GM18507 (cell line): ENCODE measurements at places on chromosomes 1 and 21.

DNA sequence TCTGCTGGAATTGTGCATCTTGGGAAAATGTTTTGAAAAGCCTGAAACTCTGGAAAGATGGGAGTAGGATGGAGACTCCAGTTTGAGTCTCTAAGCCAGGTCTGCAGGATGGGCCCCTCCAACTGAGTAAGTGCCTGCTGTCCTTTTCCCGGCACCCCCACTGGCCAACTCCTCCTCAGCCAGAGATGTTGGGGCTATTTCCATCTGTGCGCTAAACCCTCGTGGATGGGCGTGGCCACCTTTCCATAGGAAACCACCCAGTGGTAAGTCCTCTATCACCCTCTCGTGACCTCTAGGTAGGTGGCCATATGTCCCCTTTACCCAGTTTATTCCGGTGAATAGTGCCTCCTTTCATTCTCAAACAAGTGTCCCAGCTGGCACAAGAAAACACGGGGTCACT is 250.9 kb downstream of the TOMM20 start:
- no peak for DNase-seq

DNA sequence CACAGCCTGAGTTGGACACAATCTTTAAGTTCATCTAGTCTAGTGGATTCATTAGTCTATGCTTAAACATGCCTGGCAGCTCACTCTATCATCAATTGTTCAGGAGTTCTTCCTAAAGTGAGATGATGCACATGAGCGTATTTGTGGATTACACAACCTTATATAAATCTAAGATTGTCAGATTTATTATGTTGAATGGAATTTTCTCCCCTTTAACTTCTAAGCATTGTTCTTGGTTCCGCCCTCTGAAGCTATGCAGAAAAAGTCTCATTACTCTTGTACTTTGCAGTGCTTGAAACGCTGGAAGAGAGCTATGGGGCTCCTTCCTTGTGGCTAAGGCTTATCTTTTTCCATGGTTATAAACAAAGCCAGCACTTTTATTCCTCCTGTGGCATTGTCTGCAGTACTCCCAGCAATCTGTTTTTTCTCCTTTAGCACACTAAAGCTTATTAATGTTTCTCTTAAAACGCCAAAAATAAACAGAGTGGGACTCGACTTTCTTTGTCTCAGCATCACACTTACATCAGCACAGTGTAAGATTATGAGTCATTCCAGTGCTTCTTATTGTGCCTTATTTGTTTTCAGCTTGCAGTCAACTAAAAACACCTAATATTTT is 316.8 kb upstream of the CAMK1G start:
- no peak for DNase-seq

DNA sequence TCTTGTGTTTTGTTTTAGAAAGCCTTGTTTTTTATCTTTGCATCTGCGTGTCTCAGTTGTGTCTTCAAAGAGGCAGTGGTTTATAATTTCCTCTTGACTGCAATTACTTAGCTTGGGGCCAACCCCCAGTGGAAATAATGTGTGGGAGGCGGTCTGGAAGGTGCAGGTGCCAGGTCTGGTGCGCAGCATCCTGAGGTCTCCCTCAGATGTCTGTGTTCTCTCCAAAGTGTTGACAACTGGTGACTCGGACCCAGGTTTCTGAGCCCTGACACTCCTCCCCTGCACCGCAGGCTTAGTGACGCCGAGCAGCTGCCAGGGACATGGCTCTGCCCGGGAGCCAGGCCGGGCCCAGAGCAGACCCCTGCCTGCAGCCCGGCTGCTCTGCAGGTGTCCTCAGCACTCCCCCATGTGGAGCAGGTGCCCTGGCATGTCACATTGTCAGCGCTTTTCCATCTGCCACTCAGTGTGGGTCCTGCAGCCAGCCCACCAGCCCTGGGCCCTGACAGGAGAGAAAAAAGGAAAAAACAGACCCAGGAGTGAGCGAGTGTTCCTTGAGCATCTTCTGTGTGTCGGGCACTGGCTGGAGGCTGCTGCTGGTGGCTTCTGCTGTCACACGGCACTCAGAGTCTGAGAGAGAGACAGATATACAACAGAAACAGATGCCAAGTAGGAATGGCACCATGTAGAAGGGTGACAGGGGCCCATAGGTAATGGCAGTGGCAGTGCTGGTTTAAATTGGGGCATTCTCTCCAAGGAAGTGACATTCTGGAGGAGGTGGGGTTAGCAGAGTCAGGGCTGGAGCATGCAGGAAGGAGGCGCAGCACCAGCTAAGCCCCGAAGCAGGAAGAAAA is 24.8 kb upstream of the SELENON start:
- DNase-seq = no peak

DNA sequence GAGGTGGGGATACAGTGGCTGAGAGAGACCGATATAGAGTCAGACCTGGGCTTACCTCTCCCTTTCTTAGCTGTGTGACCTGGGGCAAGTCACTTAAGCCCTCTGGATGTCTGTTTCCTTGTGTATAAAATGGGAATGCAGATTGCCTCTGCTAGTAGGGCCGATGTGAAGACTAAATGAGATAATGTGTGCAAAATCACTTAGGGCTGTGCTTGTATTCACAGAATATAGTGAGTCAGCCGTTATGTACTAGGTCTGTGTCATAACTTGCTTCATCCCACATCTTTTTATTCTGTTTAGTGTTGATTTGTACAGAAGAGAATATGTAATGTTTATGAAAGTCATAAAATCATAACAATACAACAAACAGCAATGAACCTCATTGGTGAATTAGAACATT is 56.0 kb downstream of the PTPRU start:
- no peak for DNase-seq

- no peak for DNase-seq
Measured at GRCh38 chr1:76314730-76315129, 240.2 kb downstream of the ST6GALNAC3 start.

DNA sequence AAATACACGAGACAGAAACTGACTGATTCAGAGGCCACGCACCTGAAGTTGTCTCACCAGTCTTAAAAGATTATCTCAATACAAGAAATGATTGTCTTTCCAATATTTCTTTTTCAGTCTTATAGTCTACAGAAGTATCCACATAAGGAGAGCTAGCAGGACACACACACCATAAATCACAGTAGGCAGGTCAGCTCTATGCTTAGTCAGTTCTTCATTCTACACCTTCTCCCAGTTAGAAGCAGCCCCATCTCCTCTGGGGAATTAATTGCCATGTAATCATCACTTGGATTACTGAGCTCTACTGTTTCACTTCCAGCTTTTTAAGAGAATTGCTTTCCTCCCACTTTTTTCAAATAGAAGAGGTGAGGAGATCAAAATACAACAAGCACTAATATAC is 59.6 kb downstream of the SMYD3 start:
- no peak for DNase-seq

DNA sequence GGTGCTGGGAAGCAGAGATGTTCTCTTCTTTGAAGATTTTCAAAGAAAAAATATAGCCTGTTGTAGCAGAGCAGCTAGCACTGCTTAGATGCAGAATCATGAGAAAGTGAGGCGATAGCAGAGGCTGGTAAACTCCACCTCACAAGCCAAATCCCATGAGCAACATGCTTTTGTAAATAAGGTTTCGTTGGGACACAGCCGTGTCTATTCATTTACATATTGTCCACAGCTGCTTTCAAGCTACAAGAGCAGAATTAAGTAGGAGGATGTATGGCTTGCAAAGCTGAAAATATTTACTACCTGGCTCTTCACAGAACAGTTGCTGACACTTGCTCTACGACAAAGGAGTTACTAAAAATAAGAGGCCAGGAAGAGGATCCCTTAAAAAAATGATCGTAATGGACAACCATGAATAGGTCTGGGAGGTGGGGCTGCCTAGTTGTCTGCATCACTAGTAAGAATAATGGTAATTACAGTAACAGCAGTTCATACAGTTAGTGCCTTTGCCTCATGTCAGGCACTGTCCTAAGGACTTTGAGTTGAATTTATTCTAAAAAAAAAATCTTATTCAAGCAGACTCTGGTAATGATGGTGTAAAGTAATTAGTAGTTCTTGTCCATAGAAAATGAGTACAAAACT is 622.0 kb downstream of the KIF26B start:
- DNase-seq = no peak

DNA sequence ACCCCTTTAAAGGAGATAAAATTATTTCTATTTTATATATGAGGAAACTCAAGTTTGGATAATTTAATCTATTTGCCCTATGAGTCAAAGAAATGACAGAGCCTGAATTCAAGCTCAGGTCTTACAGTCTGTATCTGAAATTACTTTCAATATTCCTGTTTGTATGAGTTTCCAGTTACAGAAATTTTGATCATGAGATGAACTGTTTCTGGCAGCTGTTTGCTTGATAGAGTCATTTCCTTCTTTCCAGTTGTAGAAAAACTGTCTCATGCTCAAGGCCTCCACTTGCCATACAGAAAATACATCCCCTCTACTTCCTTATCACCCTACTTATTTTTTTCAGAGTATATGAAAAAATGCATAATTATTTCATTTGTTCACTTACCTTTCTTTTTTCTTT is 87.6 kb downstream of the PTPRC start:
- no peak for DNase-seq

- DNase-seq = no peak
Measured at GRCh38 chr1:82371844-82372498, 571.2 kb downstream of the ADGRL2 start.

DNA sequence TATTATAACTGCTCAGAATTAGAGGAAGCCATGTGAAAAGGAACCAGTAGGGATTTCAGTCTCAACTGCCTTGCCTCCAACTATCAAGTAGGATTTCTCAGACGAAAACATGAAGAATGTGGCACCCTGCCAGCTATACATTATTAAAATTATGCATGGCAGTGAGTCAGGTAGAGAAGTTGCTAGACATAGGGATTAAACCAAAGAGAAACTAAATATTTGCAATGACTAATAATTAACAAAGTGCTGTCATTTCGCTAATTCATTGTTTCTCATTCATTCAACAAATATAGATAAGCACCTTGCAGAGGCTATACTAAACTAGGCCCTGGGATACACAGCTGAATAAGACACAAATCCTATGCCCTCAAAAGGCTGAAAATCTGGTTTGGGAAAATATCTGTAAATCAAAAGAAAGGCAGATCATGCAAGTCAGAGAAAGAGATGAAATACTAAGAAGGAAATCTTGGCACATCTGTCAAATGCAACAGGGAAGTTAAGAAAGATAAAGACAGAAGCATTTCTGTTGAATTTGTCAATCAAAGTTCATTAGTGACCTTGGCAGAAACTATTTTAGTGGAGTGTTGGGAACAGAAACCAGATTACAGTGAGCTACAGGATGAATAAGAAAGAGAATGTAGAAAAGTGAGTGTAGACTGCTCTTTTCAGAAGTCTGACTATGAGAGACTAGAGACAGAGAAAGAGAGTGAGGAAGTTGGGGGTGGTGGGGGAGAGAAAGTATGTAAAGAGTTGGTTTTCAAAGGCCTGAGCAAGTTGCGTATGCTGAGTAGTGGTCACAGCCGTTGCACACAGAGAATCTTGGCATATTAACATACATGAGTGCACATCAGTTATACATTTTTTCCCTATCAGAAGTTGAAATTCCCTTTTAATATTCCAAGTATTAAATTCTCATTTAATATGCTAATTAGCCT is 14.7 kb upstream of the NBPF11 start:
- no peak for DNase-seq

- no peak for DNase-seq
Measured at GRCh38 chr21:9750341-9751086, 770.9 kb upstream of the TPTE start.

DNA sequence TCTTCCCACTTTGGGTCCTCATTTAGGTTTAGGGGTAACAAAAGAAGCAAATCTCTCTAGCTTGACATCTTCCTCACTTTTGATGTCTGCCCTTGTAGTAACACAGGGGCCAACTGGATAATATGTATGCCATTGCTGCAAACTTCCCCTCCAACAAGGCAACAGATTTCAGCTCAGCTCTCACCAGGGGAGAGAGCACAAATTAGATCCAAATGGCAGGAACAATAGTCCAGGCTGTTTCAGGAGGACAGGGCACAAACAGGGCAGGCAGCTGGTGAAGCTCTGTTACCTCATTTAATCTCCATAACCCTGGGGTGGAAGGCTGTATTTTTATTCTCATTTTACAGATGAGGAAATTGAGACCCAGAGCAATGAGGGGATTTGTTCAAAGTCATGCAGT is 4.3 kb upstream of the PIK3R3 start:
- no peak for DNase-seq

- DNase-seq = no peak
Measured at GRCh38 chr1:98404866-98405265, 256.7 kb upstream of the SNX7 start.

DNA sequence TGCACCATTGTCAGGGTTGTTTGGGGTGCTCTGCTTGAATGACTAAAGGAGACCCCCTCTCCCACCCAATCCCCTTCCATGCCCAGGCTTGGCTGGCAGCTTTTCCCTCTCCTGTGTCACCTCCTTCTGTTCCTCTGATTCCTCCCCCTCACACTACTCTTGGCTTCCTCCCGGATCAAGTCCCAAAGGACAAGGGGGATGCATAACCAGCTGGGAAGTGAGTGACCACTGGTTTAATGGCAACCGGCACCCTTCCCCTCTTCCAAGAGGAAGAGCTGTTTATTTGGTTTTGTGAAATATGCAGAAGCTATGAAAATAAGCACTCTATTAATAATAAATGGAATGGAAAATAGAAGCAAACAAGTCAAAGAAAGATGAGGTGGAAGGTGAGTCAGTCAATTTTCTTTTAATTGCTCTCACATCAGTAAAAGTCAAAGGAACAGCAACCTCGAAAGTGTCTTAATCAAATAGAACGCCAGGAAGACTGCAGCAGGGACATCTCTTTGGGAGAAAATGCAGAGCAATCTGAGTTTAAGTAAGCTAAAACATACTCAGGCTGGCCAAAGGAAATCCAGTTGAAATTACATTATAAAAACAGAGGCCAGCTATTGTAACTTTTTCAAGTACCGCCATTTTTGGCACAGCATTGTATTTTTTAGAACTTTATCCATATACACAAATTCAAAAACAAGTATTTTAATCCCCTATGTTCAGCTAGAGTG is 322.5 kb downstream of the SIPA1L2 start:
- DNase-seq = no peak

GRCh38 chr1:75074831-75075395 is 59.3 kb upstream of the LHX8 start:
- no peak for DNase-seq

GRCh38 chr1:183331091-183331742 is 87.0 kb downstream of the NMNAT2 start:
- no peak for DNase-seq

DNA sequence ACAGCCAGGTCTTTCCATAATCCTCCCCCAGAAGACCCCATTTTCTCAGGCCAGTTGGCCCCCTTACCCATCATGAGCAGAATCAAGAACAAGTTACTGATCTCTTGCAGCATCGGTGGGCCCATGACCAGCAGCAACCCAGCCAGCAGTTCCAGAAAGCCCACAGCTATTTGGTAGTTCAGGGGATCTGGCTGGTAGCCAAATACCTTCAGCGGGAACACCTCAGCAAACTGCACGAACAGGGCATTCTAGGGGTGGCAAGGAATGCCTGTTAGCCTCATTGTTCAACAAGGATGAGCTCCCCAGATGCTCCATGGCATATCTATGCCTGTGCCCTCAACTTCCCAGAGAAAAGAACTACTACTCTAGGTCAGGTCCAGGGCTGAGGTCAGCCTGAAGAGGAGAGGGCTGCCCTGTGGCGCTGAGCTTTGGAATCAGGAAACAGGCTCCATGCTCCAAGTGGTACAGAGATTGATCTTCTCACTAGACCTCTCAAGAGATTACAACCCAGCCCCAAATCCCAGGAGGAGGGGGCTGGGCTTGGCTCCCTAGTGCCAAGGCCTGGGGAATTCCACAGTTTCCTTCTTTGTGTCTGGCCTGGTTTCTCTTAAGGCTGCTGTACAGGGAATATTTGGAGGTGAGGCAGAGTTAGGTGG is 1.3 kb downstream of the TMEM35B start:
- DNase-seq = no peak

GRCh38 chr1:162868972-162869371 is 8.0 kb upstream of the CCDC190 start:
- DNase-seq = no peak

GRCh38 chr1:37181425-37181824 is 147.1 kb upstream of the GRIK3 start:
- DNase-seq = no peak
